ENCODE measurements at places on chromosomes 6 and 20.

DNA sequence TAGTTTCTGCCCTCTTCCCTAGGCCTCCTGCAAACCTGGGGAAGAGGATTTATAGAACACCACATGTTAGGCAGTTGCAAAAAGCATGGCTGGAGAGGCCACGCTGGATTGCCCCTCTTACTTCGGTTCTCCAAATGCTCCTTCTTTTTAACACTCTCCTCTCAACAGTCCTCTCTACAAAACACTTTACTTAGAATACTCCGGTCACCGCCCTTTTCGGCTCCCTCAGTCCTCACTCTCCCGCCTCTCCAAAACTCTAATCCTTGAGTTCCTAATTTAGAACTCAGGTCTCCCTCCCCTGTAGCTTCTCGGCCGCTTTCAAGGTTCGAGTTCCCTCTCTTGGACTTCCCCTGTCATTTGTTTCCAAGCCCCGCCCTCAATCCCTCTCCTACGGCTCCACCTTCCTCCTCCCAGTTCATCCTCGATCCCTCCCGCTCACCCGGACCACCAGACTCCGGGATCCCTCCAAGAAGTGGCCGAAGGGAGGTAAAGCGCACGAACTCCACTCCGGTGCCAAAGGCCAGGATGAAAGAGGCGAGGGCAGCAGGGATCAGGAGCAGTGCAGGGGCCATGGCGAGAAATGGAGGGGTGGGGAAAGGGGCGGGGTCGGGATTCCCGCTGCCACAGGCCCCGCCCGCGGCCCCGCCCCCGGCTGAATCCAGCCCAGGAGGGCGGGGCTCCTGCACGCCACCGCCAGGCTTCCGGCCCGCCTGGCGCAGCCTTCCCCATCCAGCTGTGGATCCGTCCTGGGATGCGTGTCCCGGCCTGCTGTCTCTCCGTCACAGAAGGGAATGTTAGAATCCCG is at the start of gene NRM:
NRM (minus strand) TSS at position 582 of the 805 bp plus-strand sequence; CDS start at position 572, 10 bp downstream.
- peak; percentile 76 for DNase-seq

- no peak for DNase-seq
Measured at GRCh38 chr6:54267798-54268197, 40.4 kb upstream of the TINAG start.

DNA sequence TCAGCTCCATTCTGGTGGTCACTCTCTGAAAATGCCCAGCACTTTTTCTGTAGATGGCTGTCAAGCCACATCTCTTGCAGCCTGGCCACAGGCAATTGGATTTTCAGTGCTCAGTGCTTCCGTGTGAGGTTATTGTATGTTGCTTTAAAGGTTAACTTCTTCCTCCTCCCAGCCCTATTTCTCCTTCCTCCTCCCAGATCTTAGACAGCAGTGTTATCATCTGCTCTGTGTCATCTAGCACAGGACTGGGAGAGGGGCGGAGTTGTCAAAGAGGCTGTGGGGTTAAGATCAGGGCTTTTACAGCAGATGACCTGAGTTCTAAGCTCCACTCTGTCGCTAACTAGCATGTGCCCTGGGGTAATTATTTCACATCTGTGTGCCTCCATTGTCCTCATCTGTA is 129.0 kb downstream of the PHACTR3 start:
- DNase-seq: no peak

- DNase-seq: no peak
Measured at GRCh38 chr6:53192682-53193188, 44.1 kb upstream of the GCM1 start.

DNA sequence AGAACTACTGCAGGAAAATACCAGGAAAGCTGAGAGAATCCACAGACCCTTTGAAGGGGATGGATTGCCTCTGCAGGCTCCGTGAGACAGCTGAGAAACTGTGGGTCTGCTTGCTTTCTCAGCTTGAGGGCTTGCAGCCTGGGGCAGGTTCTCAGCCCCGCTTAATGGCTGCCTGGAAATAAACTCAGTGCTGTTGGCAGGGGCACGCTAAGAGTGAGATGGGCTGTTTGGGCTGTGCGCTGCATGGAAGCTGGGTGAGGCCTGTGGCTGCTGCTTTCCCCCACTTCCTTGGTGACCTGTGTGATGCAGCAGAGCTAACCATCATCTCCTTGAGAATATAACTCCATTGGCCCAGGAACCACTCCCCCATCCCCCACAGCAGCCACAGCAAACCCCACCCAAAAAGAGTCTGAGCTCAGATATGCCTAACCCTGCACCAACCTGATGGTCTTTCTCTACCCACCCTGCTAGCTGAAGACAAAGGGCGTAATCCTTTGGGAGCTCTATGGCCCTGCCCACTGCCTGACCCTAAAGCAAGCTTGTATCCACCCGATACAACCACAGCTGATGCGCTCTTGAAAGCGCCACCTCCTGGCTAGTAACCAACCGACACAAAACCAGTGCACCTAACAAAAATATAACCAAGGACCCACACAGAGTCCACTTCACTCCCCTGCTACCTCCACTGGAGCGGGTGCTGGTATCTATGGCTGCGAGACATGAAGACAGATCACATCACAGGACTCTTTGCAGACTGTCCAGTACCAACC is 800.6 kb upstream of the MAP3K7 start:
- DNase-seq: no peak

- no peak for DNase-seq
Measured at GRCh38 chr6:55437141-55437540, 109.9 kb downstream of the GFRAL start.

- DNase-seq: no peak
Measured at GRCh38 chr6:155628306-155628705, 172.7 kb upstream of the NOX3 start.

DNA sequence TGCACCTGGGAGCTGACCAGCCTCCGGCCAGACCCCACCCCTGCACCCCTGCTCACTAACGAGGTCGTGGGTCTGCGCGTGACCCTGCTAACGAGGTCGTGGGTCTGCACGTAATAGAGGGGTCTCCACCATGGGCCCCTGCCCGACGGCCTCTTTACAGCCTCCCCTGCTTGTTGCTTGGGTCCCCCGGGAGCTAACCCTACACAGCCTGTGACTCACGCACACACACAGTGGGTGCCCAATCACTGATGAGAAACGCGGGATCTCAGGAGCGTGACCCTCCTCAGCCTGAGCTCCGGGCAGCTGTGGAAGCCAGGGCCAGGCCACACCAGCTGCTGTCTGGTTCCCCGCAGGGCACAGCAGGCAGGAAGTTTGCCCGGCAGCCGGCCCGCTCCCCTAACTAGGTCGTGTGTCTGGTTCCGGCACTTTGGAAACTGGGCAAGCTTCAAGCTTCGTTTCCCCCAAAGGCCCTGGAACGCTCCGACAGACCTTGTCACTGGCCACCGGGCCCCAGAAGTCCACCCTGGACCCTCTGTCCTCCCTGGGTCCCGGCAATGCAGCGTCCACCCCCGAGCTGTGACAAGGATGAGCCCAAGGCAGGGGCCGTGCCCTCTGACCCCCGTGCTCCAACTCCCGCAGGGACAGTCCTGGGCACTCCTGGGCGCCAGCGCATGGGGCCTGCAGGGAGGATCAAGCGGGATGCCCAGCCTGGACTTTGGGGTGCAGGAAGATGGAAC is 767 bp downstream of the PTK6 start:
- peak; percentile 44 for DNase-seq

- DNase-seq: no peak
Measured at GRCh38 chr20:21684671-21685070, 20.8 kb upstream of the PAX1 start.

Data from NCI-H774 (cell line).